ENCODE measurements at places on chromosomes 4 and X.

DNA sequence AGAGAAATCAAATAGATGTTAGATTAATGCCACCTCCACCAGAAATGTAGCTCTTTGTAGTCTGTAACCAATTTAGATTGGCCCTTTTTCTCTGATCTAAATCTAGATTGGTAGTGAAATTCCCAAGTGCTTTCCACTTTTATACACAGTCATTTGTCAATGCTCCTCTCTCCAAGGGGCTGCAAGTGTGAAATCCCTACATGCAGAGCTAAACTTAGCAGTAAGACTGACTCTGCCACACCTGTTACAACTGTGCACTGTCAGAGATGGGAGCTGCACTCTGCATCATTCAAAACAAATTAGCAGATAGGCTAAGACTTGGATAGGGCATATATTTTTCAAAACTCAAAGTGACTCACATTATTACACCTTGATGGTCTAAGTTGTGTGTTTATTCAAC, 9.1 kb downstream of the SERTM2 start:
- no peak for DNase-seq

GRCh38 chrX:63350465-63350877, 661 bp downstream of the SPIN4 start:
- DNase-seq, result peak; percentile 62

DNA sequence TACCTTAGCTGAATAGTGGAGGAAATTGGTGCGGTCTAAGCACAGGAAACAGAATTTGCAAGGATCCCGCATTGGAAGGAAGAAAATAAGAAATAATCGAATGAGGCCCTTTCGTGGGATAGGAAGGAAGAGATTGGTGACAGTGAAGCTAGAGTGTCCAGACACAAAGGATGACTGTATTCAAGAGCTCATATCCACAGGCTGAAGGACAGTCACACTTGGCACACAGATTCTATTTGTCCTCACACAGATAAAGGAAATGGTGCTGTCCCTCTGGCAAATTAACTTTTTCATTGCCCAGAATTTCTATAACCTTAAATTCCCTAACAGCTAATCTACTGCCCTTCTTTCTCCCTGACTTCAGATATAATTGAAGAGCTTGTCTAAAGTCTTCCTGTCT, 2188.9 kb upstream of the TENM3 start:
- DNase-seq, result no peak

- peak; percentile 17 for DNase-seq
Measured at GRCh38 chrX:21657318-21658151, 595 bp downstream of the KLHL34 start.

Measured in retina (tissue), 1 donor.